Left forelimb (tissue), 1 donor: ENCODE measurements at places on chromosomes 2 and 18.

- DNase-seq = no peak
These were observed 306.2 kb downstream of the SETBP1 start for GRCh38 chr18:44986933-44987332.

DNA sequence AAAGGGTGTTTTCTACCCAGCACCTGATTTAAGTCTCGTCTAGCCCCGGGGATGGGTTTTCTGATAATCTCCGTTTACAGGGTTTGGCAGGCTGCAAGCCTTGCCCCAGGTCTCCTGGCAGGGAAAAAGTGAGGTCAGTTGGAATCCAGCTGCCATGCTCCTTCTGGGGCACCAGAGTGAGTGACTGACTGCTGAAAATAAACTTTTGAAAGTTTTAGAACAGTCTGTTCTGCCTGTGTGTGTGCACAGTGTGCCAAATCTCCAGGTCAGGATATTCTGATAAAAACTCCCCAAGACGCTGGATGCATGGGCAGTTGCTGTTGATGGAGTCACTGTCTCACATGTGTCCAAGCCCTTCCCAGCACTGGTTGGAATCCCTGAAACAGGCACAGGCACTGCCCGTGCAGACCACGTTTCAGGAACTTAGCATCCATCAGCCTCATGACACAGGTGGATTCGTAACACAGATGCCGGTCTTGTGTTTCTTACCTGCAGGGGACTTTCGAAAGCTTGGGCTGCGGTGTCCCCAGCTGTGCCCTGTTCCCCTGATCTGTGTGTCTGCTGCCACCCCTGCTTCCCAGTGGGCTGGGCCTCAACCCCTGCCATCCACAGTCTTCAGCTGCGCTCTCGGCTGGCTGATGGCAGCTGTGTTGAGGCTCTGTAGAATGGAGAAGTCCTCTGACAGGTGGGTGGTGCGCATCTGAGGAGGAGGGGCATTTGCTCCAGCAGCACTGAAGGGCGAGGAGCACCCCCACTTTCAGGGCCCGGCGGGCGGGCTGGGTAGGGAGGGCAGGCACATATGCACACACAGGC lies 65.0 kb downstream of the SH3RF3 start:
- no peak for DNase-seq

GRCh38 chr2:189608795-189609422 lies 28.3 kb upstream of the SLC40A1 start:
- no peak for DNase-seq

- DNase-seq = no peak
These were observed 48.0 kb downstream of the GBX2 start for GRCh38 chr2:236120141-236120601.

- DNase-seq = no peak
These were observed 13.2 kb downstream of the NABP1 start for GRCh38 chr2:191691016-191691735.

- DNase-seq = no peak
These were observed 19.0 kb upstream of the ESPNL start for GRCh38 chr2:238081150-238081549.

DNA sequence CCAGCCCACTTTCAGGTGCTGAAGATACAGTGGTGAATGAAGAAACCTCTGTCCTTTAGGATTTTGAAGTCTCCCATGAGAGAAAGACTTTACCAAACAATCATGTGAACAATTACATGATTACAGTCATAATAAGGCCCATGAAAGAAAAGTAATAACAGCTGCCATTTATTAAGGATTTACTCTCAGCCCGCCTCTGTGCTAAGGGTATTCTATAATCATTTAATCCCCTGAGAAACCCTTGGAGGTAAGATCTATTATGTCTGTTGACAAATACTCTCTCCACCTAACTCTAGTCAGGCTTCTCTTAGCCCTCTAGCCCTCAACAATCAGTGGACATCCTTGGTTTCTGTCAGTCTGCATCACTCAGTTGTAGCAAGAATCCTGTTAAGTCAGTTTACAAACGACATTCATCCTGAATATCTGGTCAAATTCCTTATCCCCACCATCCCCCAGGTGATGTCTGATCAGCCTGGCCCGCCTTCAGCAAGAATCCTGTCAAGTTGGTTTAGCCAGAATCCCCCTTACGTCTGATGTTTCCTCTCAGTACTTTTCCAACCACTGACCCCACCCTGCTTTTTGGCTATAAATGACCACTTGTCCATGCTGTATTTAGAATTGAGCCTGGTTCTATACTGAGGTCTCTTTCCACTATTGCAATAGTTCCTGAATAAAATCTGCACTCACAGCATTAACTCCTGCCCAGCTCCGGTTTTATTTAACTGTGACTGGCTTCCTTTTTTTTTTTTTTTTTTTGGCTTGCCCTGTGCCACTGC lies 12.2 kb upstream of the SOCS6 start:
- DNase-seq = no peak

DNA sequence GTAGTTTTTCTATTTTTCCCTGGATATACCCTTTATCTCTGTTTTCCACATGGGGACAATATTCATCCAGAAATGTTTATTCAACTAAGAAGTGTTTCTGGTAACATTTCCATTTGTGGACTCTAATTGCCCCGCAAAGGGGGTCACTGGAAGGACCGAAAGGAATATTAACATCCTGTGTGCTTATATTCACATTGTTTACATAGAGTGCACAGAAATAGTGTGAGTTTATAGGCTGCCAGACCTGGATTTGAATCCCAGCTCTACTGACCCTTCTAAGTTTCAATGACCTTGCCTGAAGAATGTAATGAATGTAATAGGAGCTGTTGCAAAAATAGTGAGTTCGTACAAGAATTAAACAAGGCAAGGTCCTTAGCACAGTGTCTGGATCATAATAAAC lies 152.9 kb upstream of the NCKAP5 start:
- no peak for DNase-seq

- no peak for DNase-seq
These were observed 194.0 kb upstream of the RBMS1 start for GRCh38 chr2:160687629-160688028.

DNA sequence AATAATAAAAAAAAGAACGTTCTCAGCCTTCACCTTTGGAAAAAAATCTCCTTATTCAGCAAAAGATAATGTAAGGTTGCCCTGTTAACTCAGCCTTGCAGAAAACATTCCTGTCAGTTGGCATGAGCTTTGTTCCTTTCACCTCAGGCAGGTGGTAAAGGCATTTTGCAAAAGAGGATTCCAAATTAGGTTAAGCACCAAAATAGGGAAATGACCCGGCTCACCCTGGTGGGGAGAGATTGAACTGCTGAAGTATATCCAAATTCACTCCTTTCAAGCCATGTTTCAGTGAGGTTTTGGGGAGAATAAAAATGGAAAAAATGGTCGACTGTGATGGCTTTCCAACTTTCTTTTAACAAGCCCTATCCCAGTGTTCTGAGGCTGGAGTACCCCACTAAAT lies 1988.8 kb upstream of the PIK3C3 start:
- DNase-seq = no peak

GRCh38 chr2:232689152-232689910 lies 7.8 kb upstream of the GIGYF2 start:
- no peak for DNase-seq

- peak; percentile 97 for DNase-seq
These were observed at the start of gene ARL6IP6 for GRCh38 chr2:152718076-152718908. Gene ARL6IP6 (plus strand): TSS chr2:152718620. CDS start chr2:152718625, 5 bp downstream.

GRCh38 chr2:64474121-64474571 lies 20.2 kb downstream of the LGALSL start:
- no peak for DNase-seq

GRCh38 chr18:49608366-49609255 lies 46.8 kb downstream of the LIPG start:
- DNase-seq = peak; percentile 22

- no peak for DNase-seq
These were observed 65.9 kb downstream of the MGAT5 start for GRCh38 chr2:134319596-134320254.

- DNase-seq = no peak
These were observed 37.6 kb upstream of the MSTN start for GRCh38 chr2:190099890-190100697.

GRCh38 chr2:117614823-117615534 lies 199.5 kb upstream of the DDX18 start:
- no peak for DNase-seq

GRCh38 chr2:16630463-16630862 lies 35.2 kb downstream of the CYRIA start:
- no peak for DNase-seq

- no peak for DNase-seq
These were observed 728.8 kb upstream of the PIK3C3 start for GRCh38 chr18:41226186-41226585.

DNA sequence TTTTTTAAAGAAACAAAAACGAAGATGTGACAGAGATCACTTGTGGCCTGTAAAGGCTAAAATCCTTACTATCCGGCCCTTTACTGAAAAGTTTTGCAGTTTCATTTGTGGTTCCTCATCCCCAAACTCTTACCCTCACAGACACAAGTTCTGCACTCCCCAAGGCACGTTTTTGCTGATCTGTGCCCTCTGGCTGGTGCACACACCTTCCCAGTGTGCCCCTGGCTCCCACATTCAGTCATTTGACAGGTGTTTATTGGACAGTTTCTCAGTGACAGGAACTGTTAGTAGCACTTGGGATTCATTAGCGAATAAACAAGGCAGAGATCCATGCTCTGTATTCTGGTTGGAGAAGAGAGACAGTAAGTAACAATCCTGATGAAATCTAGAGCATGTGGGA lies 22.8 kb downstream of the ZAP70 start:
- DNase-seq = no peak

GRCh38 chr2:159984034-159984433 lies 78.4 kb downstream of the PLA2R1 start:
- no peak for DNase-seq

GRCh38 chr18:58893388-58894099 lies 28.9 kb downstream of the ZNF532 start:
- DNase-seq = no peak

GRCh38 chr2:190554357-190555006 lies 20.0 kb upstream of the NEMP2 start:
- no peak for DNase-seq

- DNase-seq = no peak
These were observed 1221.1 kb upstream of the ACVR2A start for GRCh38 chr2:146623771-146624170.

- DNase-seq = no peak
These were observed 47.1 kb downstream of the SPTBN1 start for GRCh38 chr2:54503192-54503591.

DNA sequence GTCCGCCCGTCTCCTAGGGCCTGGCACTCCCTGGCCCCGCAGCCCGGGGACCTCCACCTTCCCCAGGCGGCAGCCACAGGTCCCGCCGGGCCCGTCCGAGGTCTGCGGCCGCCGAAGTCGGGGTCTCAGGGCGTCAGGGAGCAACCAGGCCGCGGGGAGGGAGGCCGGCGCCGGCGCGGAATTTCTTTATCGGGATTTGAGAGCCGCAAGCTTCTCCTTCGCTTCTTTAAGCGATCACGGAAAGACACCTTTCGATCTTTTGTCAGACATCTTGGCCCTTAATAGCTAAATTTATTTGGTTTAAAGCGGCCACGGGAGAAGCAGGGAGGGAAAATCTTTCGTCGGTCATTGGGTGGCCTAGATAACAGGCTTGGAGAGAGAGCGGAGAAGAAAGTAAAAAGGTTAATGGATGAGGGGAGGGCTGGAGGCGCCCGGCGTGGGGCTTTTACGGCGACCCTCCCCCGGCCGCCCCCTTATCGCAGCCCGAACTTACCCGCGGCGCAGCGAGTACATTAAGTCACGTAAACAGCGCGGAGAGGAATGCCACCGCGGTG lies 4.3 kb upstream of the GATA6 start:
- no peak for DNase-seq

- DNase-seq = no peak
These were observed 46.3 kb downstream of the PSD4 start for GRCh38 chr2:113219889-113220641.

- DNase-seq = no peak
These were observed 140.8 kb downstream of the TTN start for GRCh38 chr2:178666458-178666857.

- peak; percentile 74 for DNase-seq
These were observed at the start of gene SCG2 for GRCh38 chr2:223601932-223602666. Gene SCG2 (minus strand): TSS chr2:223602361. CDS start chr2:223599282, 3,079 bp downstream.

DNA sequence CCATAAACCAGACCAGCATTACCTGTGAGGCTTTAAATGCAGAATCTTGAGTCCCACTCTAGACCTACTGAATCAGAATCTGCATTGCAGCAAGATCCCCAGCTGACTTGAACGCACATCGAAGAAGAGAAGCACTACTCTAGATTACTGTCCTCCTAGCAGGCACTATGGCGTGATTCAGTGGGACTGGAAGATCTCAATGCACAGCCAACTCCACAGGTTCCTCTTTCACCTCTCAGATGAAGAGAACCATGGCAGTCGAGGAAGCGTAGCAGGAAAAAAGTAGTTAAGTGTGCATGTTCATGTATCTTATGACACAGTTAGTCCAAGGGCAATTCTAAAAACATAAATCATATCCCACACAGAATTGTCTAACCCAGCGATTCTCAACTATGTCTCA lies 97.4 kb downstream of the STK39 start:
- DNase-seq = no peak
